ENCODE measurements at places on chromosomes 2 and 18.

DNA sequence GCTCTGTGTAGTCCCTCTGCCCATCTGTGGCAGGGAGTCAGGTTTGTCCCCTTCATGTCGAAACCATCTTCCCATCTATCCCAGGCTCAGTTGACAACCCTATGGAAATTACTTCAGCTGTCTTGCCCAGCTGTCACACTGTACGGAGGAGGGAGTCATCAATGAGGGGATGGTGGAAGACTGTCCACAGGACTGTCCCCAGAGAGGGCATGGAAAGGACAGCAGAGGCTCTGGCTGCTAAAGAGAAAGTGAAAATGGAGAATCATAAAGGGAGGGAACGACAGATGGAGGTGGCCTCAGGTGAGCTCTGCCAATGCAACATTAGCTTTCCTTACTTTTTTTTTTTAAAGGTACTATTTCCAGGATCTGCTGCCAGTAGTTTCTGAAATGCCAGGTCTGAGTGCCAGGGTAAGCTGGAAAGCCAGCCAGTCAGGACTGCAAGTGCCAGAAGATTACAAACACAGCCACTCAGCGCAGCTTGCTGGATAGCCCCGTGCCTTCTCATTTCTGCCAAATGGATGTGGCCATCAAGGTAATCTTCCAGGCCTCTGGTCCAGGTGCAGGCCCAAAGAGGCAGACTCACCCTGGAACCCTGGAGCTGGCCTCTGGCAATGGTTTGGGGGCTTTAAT is 192.8 kb downstream of the AGPS start:
- DNase-seq = no peak

DNA sequence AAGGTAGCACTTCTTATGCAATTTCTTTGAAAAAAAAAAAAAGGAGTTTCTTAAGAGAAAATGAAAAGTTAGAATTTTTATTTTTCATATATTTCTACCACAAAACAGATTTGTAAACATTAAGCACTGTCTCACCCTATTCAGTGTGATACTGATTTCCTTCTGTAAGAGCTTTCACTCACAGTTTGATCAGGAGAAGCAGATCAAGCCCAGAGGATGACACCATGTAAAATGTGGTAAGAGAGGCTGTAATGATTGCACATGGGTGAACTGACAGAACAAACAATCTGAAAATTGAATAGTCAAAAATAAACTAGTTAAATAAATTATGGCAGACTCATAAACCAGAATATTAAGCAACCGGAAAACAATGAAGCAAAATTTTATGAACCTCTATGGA is 54.5 kb downstream of the MEMO1 start:
- DNase-seq = no peak

DNA sequence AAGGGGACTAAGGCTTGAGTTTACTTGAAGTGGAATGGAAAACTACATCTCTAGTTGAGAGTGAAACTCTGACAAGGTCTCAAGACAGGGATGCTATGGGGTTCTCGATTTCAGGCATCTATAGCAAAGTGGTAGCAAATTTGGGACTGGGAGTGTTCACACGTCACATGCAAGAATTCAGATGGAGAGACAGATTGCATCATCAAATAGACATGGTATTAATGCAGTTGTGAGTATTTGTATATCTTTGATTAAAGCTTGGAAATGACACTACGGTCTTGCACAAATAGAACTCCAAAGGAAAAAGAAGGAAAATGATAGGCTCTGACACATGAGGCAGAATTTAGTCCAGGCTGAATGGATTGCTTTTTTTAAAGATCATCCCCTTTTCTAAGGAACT is 1061.6 kb upstream of the FANCL start:
- no peak for DNase-seq

- DNase-seq = no peak
Measured at GRCh38 chr2:62321380-62322289, 125.7 kb downstream of the B3GNT2 start.

GRCh38 chr2:62447411-62447810 is 58.6 kb downstream of the TMEM17 start:
- no peak for DNase-seq

DNA sequence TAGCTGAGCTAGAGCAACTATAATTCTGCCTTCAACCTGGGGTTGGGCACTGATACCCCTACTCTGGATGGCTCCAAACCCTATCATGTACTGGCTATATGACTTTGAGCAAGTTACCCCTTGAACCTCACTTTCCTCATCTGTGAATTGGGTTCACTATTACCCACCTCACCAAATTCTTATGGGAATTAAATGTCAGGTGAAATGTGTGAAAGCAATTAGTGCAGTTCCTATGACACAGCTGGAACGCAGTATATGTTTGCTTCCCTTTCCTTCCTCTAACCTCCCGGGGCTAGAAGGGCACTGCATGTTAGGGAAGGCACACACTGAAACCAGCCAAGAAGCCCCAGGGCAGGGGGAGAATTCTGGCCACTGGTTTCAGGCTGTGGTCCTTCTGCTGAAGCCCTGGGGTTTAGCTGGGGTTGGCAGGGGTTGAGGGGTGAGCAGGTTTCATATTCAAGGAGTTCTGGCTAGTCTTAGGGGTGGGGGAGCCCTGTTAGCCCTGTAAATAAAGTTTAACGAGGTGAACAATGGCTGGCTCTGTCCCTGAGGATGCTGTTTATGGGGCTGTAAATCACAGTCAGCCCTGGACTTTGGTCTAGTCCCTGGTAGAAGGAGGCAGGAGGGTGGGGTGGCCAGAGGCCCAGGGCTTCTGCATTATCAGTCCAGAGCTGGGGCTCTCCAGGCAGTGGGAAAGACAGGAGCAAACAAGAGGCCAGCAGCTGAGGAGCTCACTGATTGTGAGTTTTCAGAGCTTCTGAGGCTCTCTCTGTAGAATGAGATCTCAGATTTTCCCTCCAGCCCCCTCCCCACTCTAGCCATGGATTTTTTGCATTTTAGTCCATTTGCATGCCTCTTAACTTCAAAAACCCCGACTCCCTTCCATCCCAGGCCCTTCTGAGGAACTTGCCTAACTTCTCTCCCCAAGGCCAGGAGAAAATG is 8.0 kb downstream of the PKDCC start:
- no peak for DNase-seq

GRCh38 chr2:235716875-235717496 is 223.1 kb downstream of the AGAP1 start:
- no peak for DNase-seq

DNA sequence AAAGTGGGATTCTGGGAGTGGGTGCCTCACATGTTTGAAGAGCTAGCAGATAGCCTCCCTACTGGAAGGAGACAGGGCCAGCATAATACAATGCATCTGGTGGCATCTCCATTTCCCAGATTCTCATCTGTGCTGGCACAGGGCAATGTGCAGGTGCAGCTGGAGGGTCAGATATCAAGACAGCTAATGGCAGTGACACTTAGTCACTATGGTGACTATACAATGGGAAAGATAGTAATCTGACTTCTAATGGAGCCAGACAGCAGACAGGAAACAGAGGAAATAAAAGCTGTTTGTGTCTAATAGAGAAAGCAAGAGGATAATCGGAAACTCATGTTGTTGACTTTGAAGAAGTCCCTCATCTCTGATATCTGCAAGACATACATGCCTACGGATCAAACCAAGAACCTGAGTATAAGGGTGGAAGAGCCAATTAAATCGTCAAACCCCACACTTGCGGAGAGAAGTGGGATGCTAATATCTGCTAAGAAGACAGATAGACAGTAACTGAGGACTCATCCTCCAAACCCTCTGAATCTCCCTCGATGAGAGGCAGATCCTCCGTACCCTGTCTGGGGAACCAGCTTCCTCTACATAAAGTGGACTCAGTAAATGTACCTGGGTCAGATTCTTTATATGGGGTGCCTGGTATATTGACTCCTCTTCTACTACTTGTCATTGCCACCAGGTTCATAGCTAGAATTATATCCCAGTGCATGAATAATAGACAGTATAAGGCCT is 692.7 kb downstream of the SOCS6 start:
- no peak for DNase-seq
